PC-3 (cell line): ENCODE measurements at places on chromosomes 7 and 10. TPM values are rescaled to one million over a fixed set of nuclear protein-coding genes. Genes with fewer than 3 reads are reported as not detected.

AKR1C3 gene
- 15.8 and 24.0 TPM in 2 replicates for total RNA-seq

DNA sequence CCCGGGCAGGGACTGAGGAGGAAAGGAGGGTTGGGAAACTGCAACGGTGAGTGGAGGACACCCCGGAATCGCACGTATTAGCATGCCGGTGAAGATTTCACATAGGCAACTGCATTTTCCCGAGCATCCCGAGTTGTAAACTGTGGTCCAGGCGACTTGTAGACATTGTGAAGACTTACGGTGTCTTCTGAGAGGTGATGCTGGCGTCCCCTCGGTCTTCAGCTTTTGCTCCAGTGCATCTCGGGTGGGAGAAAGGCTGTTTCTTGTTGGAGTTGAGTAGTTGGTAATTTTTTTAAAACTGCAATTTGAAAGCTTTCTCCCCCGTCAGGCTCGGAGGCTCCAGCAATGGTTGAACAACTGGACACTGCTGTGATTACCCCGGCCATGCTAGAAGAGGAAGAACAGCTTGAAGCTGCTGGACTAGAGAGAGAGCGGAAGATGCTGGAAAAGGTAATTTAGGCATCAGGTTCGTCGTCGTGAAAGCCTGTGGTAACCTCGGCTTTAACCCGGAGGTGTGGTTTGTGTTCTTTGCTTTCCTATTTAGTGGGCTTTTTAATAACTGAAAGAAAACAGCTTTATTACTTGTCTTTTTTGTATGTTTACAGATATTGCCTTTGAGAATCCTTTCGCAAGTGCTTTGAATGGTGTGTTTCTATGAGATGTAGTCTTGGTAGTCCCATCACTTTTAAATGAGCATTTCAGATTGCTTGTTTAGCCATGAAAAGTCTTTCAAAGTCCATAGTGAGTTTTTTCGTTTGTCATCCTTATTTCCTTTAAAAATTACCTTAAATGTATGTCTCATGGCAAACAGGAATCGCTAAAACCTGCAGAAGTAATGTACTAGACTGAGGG is 687 bp downstream of the HELLS start:
- H3K27ac ChIP-seq: peak overlapping the region; percentile 52
- H3K36me3 ChIP-seq: peaks cover 4% of the 10 kb centered on the region; the same call in 1 of the 2 replicates
- no peaks in the 10 kb centered on the region for H3K27me3 ChIP-seq
- H3K4me1 ChIP-seq: peaks cover 14% of the 10 kb centered on the region
- H3K4me3 ChIP-seq: peak overlapping the region; percentile 94

- H3K4me1 ChIP-seq: 0 out of 2 replicates have a peak, but pooled peaks cover 5% of the 10 kb centered on the region
- DNase-seq: peak; percentile 65
- H3K4me3 ChIP-seq: peak overlapping the region; percentile 61
- H3K36me3 ChIP-seq: no peaks in the 10 kb centered on the region
- peaks cover 9% of the 10 kb centered on the region; the same call in 1 of the 2 replicates for H3K27me3 ChIP-seq
Observed at GRCh38 chr7:24401628-24402593, 117.9 kb downstream of the NPY start.

- peaks cover 6% of the 10 kb centered on the region; the same call in 1 of the 2 replicates for H3K4me1 ChIP-seq
- no peak overlapping the region for H3K4me3 ChIP-seq
- DNase-seq: no peak
- H3K36me3 ChIP-seq: no peaks in the 10 kb centered on the region
- H3K27me3 ChIP-seq: no peaks in the 10 kb centered on the region
Observed at GRCh38 chr7:152856351-152856750, 96.8 kb downstream of the ACTR3B start.

EN2 gene
- total RNA-seq: 2.3 and 2.4 TPM in 2 replicates

DNA sequence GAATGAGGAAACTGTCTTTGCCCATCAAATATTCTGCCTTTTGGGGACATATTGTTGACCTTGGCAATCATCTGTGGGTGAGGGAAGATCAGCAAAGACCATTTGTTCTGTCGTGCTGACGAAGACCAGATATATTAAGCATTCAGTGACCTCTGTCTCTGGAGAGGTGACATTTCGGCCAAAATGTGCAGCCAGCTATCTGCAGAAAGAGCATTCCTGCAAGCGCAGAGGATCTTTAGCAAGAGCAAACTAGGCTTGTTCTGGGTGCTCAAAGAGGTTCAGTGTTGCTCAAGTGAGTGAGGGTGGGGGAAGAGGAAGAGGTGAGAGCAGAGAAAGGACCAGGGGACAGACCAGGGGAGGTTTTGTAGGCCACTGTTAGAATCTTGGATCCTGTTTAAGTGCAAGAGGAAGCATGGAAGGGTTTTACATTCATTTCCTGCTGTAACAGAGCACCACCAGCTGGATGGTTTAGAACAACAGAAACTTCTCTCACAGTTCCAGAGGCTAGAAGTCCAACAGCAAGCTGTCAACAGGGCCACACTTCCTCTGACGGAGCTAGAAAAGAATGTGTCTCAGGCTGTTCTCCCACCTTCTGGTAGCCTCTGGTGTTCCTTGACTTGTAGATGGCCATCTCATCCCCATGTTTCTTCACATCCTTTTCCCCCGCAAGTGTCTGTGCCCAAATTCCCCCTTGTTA is 11.2 kb downstream of the C10orf120 start:
- peak; percentile 6 for DNase-seq
- H3K4me3 ChIP-seq: no peak overlapping the region
- H3K27me3 ChIP-seq: peaks cover 26% of the 10 kb centered on the region
- no peaks in the 10 kb centered on the region for H3K36me3 ChIP-seq
- no peak overlapping the region for H3K27ac ChIP-seq
- H3K4me1 ChIP-seq: no peaks in the 10 kb centered on the region

DNA sequence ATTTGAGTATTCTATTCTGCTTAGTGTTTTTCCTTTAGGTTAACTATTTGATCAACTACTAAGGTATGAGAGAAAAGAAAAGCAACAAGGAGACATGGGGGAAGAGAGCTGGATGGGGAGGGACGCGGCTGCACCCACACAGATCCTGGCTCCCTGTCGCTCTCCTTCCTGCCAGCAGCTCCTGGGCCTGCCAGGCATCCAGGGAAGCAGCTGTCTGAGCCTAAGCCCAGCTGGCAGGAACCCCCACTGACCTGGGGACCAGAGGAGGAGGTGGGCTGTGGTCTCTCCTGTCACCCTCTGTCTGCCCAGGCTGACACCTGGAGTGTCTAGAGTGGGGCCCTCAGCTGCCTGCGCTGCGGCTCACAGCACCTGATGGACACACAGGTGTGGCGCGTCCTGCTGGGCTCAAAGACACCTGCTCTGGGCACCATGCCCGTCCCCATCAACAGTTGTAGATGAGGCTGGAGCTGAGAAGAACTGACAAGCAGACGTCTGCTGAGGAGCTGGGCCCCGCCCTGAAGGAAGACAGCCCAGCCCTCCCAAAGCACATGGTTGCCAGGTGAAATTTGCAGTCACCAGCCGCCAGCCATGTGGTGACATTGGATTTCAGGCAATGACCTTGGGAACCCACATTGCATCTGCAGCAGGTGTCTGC is 207.9 kb downstream of the PLXNA4 start:
- no peaks in the 10 kb centered on the region for H3K36me3 ChIP-seq
- no peak overlapping the region for H3K27ac ChIP-seq
- no peak overlapping the region for H3K4me3 ChIP-seq
- H3K4me1 ChIP-seq: no peaks in the 10 kb centered on the region

GRCh38 chr7:51111241-51111940 is 205.2 kb downstream of the COBL start:
- H3K4me1 ChIP-seq: no peaks in the 10 kb centered on the region
- no peak overlapping the region for H3K4me3 ChIP-seq
- DNase-seq: no peak

- no peaks in the 10 kb centered on the region for H3K27me3 ChIP-seq
- H3K4me1 ChIP-seq: no peaks in the 10 kb centered on the region
- DNase-seq: no peak
- no peak overlapping the region for H3K27ac ChIP-seq
Observed at GRCh38 chr10:11636697-11637303, 25.4 kb upstream of the USP6NL start.

ODAD2 gene
- 2.1 and 3.4 TPM in 2 replicates for total RNA-seq

DNA sequence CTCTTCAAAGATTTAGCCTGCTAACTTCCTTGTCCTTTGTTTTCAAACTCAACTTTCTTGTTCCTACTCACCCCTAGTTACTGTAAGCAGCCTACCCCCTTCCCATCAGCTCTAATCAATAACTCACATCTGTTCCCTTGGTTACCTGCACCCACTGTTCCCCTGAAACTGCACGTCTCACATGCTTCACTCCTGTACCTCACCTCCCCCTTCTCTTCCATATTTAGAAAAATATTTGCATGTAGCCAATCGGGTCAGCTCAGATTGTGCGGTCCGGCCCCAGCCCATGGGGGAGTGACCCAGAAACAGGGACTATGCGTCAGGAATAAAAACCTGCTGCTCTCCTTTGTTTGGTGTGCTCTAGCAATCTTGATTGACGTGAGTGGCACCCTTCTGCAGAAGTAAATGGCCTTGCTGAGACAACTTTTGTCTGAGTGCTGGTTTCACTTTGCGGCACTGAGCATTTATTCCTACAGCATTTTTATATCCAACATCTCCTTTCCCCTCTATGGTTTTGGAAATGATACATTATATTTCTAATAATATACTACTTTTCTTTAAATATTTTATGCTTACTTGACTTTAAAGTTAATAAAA is 21.1 kb upstream of the FAM221A start:
- H3K27ac ChIP-seq: no peak overlapping the region
- DNase-seq: no peak
